ENCODE measurements at places on chromosomes 5 and 9.
A peak's percentile ranks its signal among the peaks of the same experiment; 100 is the strongest.

- DNase-seq, result no peak
Observed at GRCh38 chr5:15819617-15820016, 319.6 kb downstream of the FBXL7 start.

DNA sequence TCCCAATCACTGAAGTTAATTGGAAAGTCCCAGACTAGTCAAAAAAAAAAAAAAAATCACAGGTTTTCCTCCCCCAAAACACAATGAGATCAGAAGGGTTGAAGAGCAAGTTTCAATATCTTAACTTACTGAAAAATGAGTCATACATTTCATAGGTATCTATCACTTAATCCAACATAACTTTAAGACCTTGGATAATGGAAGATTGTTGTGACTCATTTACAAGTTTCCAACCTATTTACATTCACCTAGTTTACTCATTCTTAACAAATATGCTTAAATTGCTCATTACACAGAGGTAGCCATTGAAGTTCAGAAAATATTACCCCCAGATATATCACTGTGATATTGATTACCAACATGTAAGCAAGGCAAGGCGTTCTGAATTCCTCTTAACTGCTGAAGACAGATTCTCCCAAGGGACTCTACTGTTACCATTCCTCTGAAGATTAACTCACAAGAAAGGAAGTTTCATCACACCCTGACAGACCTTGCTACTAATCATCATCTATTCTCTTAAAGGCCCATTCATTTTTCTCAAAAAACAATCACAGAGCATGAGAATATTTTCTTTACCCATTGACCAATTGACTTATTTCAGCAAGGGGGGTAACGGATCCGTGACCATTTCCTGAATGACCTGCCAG, 563.8 kb downstream of the TLE1 start:
- DNase-seq, result no peak

DNA sequence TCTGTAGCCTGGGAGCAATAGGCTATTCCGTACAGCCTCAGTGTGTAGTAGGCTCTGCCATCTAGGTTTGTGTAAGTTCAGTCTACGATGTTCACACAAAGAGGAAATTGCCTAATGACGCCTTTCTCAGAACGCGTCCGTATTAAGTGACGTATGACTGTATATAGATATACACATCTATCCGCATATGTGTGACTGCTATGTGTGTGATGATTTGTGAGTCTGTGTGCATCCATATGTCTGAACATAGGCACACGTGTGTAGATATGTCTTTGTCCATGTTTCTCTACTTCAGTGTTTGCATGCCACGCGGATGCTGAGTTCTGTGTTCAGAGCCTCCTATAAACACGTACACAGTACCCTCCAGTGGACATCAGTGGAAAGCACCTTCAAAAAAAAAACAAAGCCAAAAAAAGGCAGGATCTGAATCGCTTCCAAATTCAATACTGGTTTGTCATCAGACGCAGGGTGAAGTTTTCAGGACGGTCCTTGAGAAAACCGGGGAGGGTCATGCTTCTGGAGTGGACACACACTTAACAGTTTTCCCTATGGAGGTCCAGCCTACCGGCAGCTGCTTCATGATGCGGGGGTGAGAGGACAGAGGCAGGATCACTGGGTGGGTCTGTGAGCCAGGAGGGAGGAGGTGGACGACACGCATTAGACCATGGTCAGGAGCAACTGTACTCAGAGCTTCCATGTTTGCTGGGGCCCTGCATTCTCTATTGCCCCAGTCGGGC, 29.5 kb upstream of the ALDH1B1 start:
- DNase-seq, result peak; percentile 51

DNA sequence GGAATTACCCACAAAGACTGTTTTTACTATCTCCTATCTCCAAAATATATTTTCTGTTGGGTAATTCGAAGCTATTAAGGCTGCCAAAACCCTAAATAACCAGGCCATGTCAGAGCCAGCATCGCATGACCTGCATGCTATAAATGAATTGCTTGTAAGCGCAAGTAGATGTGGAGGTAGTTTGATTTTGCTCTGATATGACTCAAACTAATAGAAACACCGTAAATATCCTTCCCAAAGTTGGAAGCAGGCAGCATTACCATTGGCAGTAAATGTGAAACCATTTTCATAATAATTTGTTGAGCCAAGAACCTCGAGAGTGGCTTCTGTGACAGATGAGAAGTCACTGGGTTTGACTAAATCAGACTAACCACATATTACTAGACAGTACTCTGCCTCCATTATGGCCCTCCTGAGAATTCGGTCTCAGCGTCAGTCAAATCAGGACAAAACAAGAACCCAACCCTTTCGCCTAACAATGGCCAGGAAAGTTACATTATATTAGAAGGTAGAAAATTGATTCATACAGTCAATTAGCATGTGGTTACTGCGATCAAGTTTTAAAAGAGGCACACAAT, 289.8 kb downstream of the SPOCK1 start:
- no peak for DNase-seq

GRCh38 chr9:74497748-74498620, 849 bp downstream of the RORB start:
- DNase-seq, result peak; percentile 33

GRCh38 chr9:101691657-101692056, 46.8 kb downstream of the GRIN3A start:
- no peak for DNase-seq

GRCh38 chr5:178644826-178645545, 18.1 kb upstream of the CLK4 start:
- DNase-seq, result no peak

Data from NCI-H1105 treated with DMSO at 0.1 percent for 48 hours (cell line).